ENCODE measurements at places on chromosomes 13 and 19.
A peak's percentile ranks its signal among the peaks of the same experiment; 100 is the strongest.

GRCh38 chr13:83880275-83881139 is 1.8 kb downstream of the SLITRK1 start:
- DNase-seq, result no peak

- peak; percentile 54 for DNase-seq
Observed at GRCh38 chr13:112756967-112757758, 67.3 kb downstream of the ATP11A start.

- DNase-seq, result no peak
Observed at GRCh38 chr13:51626749-51627148, 42.5 kb downstream of the WDFY2 start.

- no peak for DNase-seq
Observed at GRCh38 chr13:33992881-33993336, 175.0 kb downstream of the RFC3 start.

DNA sequence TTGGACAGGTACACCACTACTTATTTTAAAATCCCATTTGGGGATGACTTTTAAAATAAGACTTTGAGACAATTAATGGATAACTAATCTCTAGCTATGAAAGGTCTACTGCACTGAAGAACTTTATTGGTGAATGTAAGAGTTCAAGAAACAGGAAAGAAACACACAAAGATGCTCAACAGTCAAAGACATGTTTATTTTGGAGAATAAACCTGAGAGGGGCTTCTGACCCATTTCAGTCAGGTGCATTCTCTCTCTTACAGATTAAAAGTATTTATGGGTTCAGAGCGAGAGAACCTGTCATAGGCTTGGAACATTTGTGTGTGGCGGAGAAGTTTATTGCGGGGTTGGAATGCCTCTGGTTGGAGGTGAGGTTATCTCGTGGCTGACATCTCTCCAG is 94.3 kb upstream of the USP29 start:
- no peak for DNase-seq

- DNase-seq, result no peak
Observed at GRCh38 chr13:46571909-46572595, 19.1 kb downstream of the LRCH1 start.

GRCh38 chr13:82634946-82635345 is 1247.3 kb downstream of the SLITRK1 start:
- no peak for DNase-seq

DNA sequence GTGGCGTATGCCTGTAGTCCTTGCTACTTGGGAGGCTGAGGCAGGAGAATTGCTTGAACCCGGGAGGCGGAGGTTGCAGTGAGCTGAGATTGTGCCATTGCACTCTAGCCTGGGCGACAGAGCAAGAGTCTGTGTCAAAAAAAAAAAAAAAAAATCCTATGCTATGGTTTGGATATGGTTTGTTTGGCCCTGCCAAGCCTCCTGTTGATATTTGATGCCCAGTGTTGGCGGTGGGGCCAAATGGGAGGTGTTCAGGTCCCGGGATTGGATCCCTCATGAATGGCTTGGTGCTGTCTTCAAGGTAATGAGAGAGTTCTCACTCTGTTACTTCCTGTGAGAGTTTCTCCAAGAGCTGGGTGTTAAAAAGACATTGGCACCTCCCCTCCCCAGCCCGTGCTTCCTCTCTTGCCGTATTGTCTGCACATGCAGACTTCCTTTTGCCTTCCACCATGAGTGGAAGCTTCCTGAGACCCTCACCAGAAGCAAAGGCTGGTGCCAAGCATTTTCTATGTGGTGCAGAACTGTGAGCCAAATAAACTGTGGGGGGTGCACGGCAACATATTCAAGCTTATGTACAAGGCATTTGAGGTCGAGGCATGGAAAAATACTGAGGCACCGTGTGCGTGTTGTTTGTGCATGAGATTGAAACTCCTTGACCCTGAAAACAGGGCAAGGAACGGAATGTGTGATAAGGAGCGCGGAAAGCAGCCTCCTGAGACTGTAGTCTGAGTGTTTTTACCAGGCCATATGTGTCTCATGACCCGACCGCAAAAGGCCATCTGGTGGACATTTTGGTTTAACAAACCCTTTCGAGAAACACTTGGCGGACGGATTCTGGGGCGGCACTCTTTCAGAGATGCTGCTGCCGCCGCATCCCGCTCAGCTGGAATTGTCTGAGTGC is 7.3 kb downstream of the SIGLEC9 start:
- no peak for DNase-seq

DNA sequence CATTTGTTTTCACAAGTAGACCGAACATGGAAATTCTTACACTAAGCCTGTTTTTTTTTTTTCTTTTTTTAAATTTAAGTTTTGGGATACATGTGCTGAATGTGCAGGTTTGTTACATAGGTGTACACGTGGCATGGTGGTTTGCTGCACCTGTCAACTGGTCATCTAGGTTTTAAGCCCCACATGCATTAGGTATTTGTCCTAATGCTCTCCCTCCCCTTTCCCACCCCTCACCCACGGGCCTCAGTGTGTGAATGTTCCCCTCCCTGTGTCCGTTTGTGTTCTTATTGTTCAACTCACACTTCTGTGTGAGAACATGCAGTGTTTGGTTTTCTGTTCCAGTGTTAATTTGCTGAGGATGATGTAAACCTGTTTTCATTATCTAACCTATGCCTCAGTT is 2.6 kb downstream of the NLRP4 start:
- DNase-seq, result no peak

DNA sequence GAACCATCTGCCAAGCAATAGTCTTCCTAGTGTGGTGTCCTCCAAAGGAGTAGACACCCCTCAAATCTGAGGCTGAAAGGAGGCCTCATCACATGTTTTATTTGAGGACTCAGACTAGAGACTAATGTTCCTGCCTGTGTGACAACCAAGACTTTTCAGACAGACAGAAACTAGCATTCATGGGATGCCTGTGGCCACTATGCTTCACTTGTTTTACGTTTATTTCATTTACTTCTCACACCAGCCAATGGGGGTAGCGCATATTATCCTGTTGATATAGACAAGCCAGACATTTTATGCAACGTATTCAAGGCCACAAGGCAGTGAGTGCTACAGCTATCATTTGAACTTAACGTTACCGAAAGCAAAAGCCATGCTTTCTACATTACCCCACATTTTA is 391.7 kb upstream of the HTR2A start:
- no peak for DNase-seq

GRCh38 chr19:13781547-13781946 is 7.3 kb downstream of the C19orf53 start:
- no peak for DNase-seq

- no peak for DNase-seq
Observed at GRCh38 chr19:49637821-49638738, 1.9 kb downstream of the RRAS start.

DNA sequence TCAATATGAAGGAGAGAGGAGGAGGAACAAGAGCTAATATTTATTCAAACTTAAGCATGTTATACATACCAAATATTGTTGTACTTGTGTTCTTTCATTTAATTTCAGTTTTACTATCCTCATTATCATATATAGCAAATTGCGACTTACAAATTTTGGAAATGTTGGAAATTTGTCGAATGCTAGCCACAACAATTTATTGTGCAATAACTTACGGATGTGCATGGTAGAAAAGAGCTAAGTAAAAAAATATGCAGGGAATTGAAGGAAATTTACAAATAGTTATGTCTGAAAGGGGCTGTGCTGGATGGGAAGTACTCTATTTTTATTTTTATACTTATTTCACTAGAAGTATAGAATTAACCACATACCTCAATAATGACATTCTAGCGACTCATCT is 376.3 kb downstream of the PCDH20 start:
- DNase-seq, result no peak

- DNase-seq, result no peak
Observed at GRCh38 chr13:81800433-81800832, 1459.5 kb upstream of the SPRY2 start.

- no peak for DNase-seq
Observed at GRCh38 chr19:17946965-17947784, 14.4 kb downstream of the CCDC124 start.

GRCh38 chr19:46861691-46862502 is 1.1 kb downstream of the ARHGAP35 start:
- peak; percentile 37 for DNase-seq

DNA sequence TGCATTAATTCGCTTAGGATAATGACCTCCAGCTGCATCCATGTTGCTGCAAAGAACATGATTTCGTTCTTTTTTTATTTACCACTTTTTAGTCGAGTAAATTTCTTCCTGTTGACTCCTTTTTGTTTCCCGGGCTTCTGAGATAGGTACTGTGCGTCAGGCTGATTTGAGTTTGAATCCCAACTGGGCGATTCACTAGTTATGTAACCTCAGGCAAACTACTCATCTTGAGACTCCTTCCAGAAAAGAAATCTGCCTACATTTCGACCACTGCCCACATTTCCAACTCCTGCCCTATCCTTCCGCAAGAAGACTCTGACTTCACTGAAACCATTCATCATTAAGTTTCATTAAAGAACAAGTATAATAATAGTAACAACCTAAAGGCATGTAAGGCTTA is 8.2 kb downstream of the SCEL start:
- DNase-seq, result no peak

DNA sequence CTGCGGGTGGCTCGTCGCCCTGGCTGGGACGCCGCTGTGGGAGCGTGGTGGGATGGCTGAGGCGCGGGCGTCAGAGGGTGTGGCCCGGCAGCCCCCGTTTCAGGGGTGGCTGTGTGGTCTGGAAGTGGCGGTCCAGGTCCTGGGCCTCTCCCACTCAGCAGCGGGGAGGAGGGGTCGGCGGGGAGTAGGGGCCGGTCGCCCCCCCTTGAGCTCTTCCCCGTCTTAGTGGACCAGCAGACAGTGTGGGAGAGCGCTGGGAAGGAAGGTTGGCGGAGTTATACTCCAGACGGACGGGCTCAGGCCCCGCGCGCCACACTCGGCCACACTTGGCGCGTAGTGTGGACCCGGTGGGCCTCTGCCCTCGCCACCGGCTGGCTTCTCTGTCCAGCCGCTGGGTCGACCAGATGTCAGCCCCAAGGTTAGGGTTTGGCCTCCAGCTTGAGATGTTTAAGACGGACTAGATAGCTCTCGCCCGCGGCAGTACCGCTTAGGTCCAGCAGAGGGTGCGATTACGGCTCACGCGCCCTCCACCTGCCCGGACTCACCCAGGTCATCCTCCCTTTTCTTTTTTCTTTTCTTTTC is 21.7 kb upstream of the ZNF429 start:
- DNase-seq, result peak; percentile 1

- no peak for DNase-seq
Observed at GRCh38 chr13:44352202-44352601, 21.4 kb upstream of the SERP2 start.

DNA sequence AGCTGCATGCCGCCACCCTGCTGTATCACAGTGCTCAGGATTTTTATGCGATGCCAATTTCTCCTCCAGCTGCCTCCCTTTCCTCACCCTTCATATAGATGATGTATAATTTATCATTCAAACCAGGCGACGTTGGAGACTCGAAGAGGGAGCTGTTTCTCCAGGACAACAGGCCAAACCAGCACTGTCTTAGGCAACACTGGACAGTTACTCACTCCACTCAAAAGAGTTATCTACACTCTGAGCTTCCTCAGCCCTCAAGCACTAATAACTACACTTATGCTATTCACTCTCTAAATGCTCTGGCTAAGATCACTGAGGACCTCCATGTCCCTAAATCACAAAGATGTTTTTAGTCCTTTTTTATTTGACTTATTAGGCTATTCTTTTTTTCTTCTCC is 87.3 kb upstream of the RFC3 start:
- DNase-seq, result no peak

DNA sequence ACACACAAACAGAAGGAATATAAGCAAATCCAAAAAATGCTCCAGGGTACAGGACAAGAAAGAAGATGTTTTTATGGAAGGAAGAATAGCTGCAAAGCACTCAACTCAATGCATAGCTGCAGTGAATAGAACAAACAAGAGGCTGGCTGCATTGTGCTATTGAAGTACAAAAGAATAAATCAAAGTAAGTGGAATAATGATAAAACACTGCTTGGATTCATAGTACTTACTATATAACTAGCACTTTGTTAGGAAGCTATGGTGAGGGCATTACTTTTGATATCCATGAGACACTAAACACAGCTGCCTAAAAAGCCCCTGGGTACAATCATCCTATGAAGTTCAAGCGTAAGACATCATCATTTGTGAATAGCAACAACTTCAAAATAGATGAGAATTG is 350.1 kb downstream of the PCDH9 start:
- no peak for DNase-seq

- DNase-seq, result no peak
Observed at GRCh38 chr19:49938662-49939061, 9.4 kb upstream of the NUP62 start.

DNA sequence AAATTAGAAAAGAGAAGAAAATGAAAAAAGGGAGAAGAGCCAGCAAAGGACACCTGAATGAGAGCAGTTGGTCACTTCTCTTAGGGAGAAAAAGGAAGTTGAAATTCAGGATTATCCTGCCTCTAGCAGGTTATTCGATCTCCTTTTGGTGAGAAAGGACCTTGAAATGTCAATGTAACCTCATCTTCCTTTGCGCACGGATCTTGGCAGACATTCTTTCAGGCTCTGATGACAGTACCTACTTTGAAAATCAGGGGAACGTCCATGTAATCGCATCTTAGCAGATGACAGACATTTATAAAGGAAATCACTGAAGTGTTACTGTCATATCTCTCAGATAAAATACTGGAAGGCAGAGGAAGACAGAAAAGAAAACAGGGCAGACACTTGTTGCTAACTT is 36.7 kb downstream of the FRY start:
- DNase-seq, result no peak

DNA sequence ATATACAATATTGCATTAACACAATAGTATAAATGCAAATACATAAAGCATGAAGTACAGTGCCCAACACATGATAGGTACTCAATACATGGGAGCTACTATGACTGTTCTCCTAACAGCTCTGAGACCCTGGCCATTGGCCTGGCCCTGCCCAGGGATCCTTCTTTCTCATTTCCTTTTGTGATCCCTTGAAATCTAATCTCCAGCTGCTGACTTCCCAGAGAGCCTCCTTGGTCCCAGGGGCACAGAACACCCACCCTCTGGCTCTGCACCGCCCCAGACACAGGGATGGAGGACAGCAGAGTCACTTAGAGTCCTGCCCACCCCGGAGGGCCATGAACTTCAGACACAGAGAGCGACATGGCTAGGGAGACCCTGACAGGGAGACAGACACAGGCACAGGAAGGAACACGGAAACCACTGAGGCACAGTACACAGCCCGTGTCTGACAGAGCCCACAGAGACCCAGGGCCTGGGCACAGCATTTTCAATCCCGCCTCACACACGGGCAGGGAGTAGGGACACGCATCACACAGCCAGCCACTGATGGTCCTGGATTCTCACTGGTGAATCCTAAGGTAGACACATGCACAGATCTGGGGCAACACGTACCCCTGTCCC is 4.2 kb upstream of the SYCN start:
- DNase-seq, result no peak

GRCh38 chr13:63048653-63049052 is 1633.0 kb upstream of the PCDH20 start:
- DNase-seq, result no peak

Measured in caudate nucleus (tissue), 63 donors.